Aorta (tissue), 5 donors: ENCODE measurements at places on chromosomes 3 and 15. TPM values are rescaled to one million over a fixed set of nuclear protein-coding genes. Genes with fewer than 3 reads are reported as not detected.

DNA sequence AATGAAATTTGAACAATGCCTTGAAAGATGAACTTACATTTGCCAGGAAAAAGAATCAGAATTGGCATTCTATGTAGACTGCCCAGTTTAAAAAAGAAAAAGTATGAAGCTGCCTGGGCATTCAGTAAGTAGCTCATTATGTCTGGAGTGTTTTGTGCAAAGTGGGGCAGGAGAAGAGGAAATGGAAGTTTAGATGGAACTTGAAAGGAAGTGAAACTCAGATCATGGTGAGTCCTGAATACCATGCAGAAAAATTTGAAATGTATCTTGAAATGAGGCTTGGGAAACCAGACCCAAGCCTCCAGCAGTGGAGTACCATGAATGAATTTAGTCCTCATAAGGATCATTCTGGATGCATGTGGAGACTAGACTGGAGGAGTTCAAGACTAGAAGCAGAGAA, 4.8 kb upstream of the MORC1 start:
- no peaks in the 10 kb centered on the region for H3K36me3 ChIP-seq
- H3K4me3 ChIP-seq = no peak overlapping the region
- no peaks in the 10 kb centered on the region for H3K4me1 ChIP-seq
- DNase-seq = no peak
- no peak overlapping the region for H3K27ac ChIP-seq

The CILP gene
- 0.84 TPM for total RNA-seq

GRCh38 chr3:189638276-189639031, 7.3 kb downstream of the TP63 start:
- H3K27me3 ChIP-seq = no peaks in the 10 kb centered on the region
- no peak for DNase-seq
- H3K36me3 ChIP-seq = no peaks in the 10 kb centered on the region
- H3K4me3 ChIP-seq = no peak overlapping the region
- no peaks in the 10 kb centered on the region for H3K4me1 ChIP-seq

DNA sequence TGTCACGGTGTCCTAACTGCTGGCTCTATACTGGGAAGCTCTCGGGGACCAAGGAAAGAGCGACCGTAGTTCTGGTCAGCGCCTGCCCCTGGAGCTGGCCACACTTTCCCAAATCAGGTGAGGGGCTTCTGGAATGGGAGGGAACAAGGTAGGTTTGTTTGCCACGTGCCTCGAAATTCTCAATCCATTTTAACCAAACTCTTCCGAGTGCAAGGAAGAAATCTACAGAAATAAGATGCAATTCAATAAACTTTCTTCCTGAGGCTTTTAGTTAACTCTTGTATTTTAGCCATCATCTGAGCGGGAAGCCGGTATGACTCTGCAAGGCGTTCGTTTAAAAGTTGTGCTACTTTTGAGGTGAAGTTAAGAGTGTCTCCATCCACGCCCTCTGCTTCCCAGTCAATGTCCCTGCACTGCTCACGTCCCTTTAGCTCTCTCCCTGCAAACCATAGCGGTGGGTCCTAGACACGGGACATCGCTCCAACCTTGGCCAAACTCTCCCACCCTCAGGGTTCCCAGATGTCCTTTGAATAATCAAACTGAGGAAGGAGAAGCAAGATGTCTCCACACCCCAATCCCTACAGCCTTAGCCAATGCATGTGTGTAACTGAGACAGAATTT, 597 bp downstream of the AGTR1 start:
- peaks cover 2% of the 10 kb centered on the region for H3K4me1 ChIP-seq
- H3K27ac ChIP-seq = no peak overlapping the region
- no peaks in the 10 kb centered on the region for H3K27me3 ChIP-seq
- no peaks in the 10 kb centered on the region for H3K36me3 ChIP-seq
- peak overlapping the region; percentile 84 for H3K4me3 ChIP-seq
- no peak for DNase-seq

DNA sequence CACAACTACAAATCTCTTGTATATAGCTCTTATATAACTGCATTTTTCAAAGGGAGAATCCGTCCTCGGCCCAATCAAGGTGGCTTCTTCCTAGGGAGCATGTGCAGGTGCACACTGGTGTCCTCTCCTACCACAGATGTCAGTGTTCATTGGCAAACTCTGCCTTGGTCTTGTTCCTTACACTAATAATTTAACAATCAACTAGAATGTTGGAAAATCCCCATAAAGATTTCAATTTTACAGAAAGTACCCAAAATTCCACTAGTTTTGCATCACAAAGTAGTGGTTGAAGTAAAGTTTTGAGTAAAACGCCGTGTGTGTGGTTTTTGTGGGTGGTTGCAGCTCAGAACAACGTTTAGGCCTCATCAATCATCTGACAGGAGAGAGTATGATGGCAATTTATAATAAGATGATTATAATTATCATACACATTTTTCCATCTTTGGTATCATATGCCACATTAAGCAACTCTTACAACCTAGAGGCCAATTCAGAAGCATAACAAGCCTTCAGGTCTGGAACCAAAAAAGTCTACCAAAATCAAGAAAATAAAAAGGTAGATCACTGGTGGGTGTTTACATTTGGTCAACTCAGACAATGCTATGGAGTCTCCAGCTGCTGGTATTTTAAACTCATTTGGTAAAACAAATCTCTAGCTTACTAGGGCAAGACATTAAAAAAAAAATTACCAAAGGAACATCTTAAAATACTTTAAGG, 128.9 kb upstream of the BHLHE40 start:
- H3K27ac ChIP-seq = no peak overlapping the region
- H3K36me3 ChIP-seq = no peaks in the 10 kb centered on the region
- no peaks in the 10 kb centered on the region for H3K4me1 ChIP-seq
- DNase-seq = no peak

The XYLB gene
- total RNA-seq = 2.2 TPM

- no peak overlapping the region for H3K27ac ChIP-seq
- H3K4me3 ChIP-seq = no peak overlapping the region
- H3K4me1 ChIP-seq = no peaks in the 10 kb centered on the region
- peaks cover 2% of the 10 kb centered on the region for H3K36me3 ChIP-seq
Observed at GRCh38 chr3:124607163-124607562, 123.1 kb upstream of the UMPS start.

The CASR gene
- not detected for total RNA-seq

DNA sequence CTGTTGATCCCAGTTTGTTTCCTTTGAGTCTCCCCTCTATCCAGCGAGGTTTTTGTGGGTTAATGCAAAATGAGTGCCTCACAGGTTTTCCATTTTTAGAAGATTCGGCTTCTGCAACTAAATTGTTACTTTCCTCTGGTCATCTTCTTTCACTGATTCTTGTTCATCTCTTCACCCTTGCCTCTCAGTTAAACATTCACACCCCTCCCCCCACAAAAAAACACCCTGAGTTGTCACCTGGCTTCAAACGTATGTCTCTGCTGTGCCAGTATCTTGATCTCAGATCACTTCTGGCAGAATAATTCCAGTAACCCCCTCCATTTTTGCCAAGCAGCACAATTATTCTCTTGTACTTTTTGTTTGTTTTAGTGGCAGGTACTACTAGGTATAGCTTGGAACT, 12.3 kb upstream of the CLDN16 start:
- no peaks in the 10 kb centered on the region for H3K27me3 ChIP-seq
- H3K27ac ChIP-seq = no peak overlapping the region
- no peaks in the 10 kb centered on the region for H3K4me1 ChIP-seq
- H3K36me3 ChIP-seq = no peaks in the 10 kb centered on the region
- no peak overlapping the region for H3K4me3 ChIP-seq
- no peak for DNase-seq

The RTP3 gene
- total RNA-seq = not detected

DNA sequence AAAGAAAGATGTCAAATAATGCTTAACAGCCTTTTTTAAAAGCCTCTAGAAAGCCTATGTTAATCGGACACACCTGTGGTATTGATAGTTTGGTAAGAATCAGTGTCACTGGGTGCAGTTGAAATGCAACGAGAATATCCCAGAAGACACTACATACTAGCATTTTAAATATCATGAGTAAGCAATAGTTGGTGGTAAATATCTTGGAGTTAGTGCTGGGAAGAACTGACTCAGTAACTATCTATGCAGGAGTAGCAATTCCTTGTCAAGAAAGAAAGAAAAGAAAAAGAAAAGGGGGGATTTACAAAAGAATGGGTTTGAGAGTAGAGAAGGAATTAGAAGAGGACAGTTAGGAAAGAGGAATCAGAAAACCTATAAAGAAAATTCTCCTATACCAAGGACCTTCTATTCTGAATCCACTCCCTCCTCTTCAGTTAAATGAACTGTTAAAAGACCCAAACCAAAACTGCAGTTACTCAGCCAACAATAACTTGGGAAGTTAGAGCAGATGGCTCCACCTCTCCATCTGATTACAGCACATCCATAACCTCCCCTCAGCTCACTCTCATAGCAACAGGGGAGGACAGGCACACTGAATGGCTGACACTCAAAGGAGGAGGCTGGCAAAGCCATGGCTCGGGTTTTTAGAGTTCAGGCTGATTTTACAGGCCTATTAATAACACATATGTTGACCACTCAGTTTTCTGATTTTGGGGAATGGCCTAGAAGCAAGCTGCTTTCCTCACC, 207.6 kb upstream of the MDFIC2 start:
- H3K4me3 ChIP-seq = no peak overlapping the region
- DNase-seq = no peak
- H3K27ac ChIP-seq = no peak overlapping the region

DNA sequence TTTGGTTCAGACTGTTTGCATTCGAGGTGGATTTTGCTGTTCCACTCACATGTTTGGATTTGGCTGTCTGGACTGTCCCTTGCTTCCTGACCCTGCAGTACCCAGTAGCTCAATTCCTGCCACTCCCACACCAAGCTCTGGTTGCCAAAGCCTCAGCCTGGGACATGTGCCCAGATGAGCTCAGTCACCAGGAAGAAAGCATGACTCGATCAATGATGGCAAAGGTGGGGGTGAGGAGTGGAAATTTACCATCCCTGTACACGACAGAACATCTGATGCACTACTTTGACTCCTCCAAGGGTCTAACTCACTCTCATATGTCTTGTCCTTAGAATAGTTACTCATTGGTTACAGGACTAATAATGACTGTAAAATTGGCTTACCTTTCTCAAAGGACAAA, 45.2 kb downstream of the ZNF385D start:
- peak overlapping the region; percentile 90 for H3K27ac ChIP-seq
- no peaks in the 10 kb centered on the region for H3K36me3 ChIP-seq

DNA sequence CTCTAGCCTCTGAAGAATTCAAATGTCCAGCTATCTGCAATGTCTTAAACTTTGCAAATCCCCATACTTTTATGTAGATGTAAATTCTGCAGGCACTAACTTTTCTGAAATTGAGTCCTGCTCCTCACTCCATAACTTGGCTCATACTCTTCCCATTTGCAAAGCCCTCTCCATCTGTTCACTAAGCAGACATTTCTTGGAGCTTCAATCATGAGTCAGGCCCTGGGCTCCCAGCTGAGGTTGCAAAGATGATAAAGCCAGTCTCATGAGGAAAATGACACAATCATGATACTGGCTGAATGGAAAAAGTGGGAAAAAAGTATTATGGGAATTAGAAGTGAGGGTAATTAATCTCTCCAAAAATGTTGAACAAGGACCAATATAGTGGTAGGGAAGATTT, 507.6 kb downstream of the NR2F2 start:
- H3K27ac ChIP-seq = no peak overlapping the region
- no peak for DNase-seq
- H3K4me1 ChIP-seq = no peaks in the 10 kb centered on the region
- H3K36me3 ChIP-seq = no peaks in the 10 kb centered on the region

The TMEM42 gene
- total RNA-seq = 7.9 TPM

DNA sequence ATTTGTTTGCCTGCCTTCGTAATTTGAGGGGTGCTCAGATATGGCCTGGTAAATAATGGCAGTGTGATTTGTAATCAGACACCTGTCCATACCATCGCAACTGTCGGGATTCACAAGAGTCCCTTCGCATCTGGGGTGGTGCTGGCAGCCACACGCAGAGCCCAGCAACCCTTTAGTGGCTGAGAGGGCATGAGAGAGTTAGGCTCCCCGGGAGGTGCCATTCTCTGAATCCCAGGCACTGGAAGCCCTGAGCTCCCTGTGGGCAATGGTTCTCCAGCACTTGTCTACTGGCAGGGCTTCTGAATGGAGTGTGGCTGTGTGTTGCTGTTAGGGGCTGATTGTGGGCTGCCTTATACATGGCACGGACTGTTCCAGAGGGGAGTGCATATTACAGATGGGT, 230.1 kb downstream of the EBLN2 start:
- no peaks in the 10 kb centered on the region for H3K36me3 ChIP-seq
- no peak overlapping the region for H3K27ac ChIP-seq
- H3K4me3 ChIP-seq = no peak overlapping the region
- DNase-seq = no peak
- peaks cover 2% of the 10 kb centered on the region for H3K27me3 ChIP-seq

- peak; percentile 16 for DNase-seq
- H3K27ac ChIP-seq = no peak overlapping the region
- H3K36me3 ChIP-seq = no peaks in the 10 kb centered on the region
- no peak overlapping the region for H3K4me3 ChIP-seq
Observed at GRCh38 chr3:43879166-43879565, 188.4 kb downstream of the ABHD5 start.

GRCh38 chr3:185630182-185630622, 44.1 kb downstream of the SENP2 start:
- H3K36me3 ChIP-seq = peaks cover 2% of the 10 kb centered on the region
- H3K4me1 ChIP-seq = no peaks in the 10 kb centered on the region
- H3K4me3 ChIP-seq = no peak overlapping the region
- no peak for DNase-seq
- H3K27ac ChIP-seq = no peak overlapping the region

- DNase-seq = no peak
- no peak overlapping the region for H3K4me3 ChIP-seq
- peaks cover 2% of the 10 kb centered on the region for H3K27me3 ChIP-seq
- H3K27ac ChIP-seq = no peak overlapping the region
- no peaks in the 10 kb centered on the region for H3K36me3 ChIP-seq
Observed at GRCh38 chr3:122100083-122100482, 44.9 kb downstream of the CD86 start.

- H3K27me3 ChIP-seq = no peaks in the 10 kb centered on the region
- no peaks in the 10 kb centered on the region for H3K36me3 ChIP-seq
- DNase-seq = no peak
- H3K4me3 ChIP-seq = no peak overlapping the region
Observed at GRCh38 chr3:28651159-28651558, 302.5 kb upstream of the AZI2 start.

DNA sequence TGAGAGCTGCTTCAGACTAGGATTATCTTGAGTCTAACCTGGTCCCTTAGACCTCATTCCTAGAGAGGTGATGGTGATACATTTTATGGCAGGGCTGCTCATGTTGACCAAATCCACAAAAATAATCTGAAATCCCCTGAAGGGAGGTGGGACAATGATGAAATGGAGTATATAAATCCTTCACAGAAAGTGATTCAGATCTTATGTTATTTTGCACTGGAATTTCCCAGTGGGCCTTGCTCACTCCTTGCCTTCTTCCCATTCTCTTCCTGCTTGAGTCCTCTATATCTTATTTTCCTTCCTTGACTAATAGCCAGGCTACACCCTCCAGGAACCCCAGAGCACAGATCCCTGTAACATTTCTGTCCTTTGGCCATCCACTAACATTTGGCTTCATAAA, 10.4 kb upstream of the TMEM202 start:
- no peaks in the 10 kb centered on the region for H3K27me3 ChIP-seq
- H3K4me3 ChIP-seq = no peak overlapping the region
- DNase-seq = no peak
- no peak overlapping the region for H3K27ac ChIP-seq
- H3K4me1 ChIP-seq = no peaks in the 10 kb centered on the region
- H3K36me3 ChIP-seq = no peaks in the 10 kb centered on the region
